ENCODE measurements at places on chromosomes 4 and X.

- DNase-seq, result peak; percentile 70
These were observed 20.3 kb downstream of the UBA6 start for GRCh38 chr4:67680581-67681222.

DNA sequence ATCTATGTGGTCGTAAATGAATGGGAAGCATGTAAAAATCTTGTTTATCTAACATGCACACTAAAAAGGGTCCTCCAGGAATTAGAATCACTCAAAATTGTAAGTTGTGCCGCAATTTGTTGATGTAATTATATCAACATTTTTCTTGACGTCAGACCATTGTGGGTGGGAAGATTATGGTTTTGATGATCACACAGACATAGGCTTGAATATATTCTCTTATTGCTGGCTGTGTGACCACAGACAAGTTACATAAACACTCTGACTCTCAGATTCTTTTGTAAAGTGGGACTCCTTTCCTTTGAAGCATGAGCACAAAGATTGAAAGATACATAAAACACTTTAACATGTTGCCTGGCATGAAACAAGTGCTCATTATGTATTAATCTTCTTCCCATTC, 51.5 kb downstream of the IL1RAPL1 start:
- no peak for DNase-seq

GRCh38 chrX:39766085-39766726, 331.6 kb downstream of the BCOR start:
- no peak for DNase-seq

- DNase-seq, result no peak
These were observed 5.6 kb downstream of the KIAA0232 start for GRCh38 chr4:6788123-6788522.

DNA sequence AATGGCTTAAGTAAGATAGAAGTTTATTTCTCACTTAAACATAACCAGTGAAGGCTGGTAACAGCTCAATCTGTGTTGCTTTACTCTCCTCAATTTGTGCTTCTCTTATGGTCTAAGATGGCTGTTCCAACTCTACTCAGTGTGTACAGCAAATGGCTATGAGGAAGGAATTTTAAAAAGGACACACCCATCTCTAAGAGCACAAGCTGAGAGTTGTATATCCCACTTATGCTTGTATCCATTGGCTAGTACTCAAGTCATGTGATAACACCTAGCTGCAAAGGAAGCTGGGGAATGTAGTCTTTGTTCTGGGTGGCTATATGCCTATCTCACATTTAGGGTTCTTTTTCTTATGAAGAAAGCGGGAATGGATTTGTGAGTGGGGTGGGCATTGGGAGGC, 63.3 kb downstream of the GPAT3 start:
- DNase-seq, result peak; percentile 29

GRCh38 chr4:30728311-30728710, 8.1 kb downstream of the PCDH7 start:
- no peak for DNase-seq

- DNase-seq, result no peak
These were observed 38.1 kb downstream of the AMOT start for GRCh38 chrX:112802541-112802940.

GRCh38 chr4:184283659-184284335, 66.1 kb upstream of the ENPP6 start:
- DNase-seq, result no peak

- DNase-seq, result no peak
These were observed 1080.9 kb upstream of the IGFBP7 start for GRCh38 chr4:58191109-58191508.

DNA sequence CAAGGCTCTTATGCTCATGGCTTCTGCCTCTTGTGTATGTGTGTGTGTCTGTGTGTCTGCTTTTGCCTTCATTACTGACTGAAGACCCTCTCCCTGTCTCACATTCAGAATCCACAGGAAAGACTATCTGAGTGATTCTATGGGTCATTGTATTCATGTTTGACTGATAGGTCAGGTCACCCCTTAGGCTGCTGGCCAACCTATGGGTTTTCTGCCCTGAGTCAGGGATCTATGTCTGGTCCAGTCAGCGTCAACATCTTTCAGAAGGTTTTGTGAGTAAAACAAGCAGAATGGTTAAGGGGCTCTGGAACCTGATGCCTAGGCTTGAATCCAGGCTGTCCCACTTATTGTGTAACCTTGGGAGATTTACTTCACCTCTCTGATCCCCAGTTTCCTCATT, 30.5 kb downstream of the NHSL2 start:
- DNase-seq, result no peak

GRCh38 chrX:93322110-93322509, 351.3 kb downstream of the NAP1L3 start:
- no peak for DNase-seq

DNA sequence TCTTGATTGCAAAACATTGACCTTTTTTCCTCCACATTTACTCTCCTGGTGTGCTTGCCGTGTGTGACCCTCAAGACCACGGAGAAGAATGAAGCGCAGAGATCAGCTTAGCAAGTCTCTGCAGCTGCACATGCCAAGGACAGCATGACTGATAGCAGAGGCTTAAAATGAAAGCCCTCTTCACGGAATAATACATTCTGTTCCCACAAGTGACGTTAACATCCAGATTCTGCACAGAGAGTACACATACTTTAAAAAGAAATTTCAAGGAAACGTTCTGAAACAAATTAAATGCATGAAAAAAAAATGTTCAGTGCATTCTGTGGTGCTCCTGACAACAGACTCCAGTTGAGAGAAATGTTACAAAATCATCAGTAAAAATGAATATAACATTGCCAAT, 60.9 kb downstream of the SLC7A11 start:
- DNase-seq, result no peak

DNA sequence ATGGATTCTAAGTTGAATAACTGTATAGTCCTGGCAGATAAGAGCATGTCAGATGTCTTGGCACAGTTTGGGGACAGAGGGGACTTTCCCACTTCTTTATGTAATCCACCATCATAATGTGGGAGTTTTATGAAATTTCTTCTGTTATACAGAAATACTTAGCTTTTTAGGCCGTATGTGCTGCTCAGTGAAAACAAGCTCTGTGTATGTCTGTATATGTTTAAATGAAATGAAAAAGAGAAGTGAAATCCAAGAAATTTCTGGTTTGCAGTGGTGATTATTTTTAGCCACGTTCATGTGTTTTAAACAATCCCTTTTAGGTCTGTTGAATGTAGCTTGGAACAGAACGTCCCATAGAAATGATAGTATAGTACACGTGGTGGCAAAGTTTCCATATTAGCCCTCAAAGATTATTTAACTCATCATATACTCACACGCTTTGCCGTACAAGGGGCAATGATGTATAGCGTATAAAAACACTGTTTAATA, 41.0 kb downstream of the GAB1 start:
- DNase-seq, result no peak

DNA sequence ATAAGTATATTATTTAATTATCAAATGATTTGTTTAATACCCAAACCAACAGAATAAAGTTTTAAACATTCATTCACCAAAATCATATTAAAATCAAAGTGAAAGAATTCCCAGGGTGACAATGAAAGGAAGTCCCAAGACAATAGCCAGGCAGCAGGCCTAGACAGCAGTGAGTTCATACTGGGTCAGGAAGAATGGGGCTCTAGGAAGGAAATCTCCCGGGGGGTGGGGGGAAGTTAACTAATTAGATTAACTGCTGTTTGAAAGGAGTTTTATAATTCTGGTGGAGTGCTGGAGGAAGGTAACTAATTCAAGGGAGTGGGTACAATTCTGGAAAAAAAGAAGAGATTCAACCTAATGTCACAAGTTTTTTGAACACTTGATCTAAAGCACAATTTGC, 104.1 kb downstream of the ZAR1 start:
- DNase-seq, result no peak

GRCh38 chr4:3773552-3774001, 7.4 kb downstream of the ADRA2C start:
- no peak for DNase-seq

DNA sequence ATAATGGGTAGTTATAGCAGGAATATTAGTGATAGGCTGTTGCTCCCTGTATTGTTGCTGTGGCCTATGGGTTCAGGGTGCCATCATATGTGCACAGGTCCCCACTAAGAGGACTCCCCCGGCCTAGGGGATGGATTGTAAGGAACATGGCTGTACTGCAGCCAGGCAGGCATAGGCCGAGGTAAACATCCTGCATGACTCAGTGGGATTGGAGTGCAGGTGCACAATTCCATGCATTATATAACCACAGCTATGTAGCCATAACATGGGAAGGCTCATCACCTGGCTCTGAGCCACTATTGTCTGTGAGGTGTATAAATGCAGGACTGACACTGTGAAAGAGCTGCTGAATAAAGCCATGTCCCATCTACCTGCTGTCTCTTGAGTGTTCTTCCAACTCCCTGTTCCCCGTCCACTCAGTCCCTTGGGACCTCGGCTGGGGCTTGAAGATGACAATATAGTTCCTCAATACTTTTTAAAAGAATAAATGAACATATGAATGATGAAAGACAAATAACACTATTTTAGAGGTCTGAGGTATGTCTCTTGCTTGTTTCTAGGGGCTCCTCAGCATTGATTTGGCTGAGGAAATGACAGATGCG, 425.2 kb downstream of the IDS start:
- no peak for DNase-seq

DNA sequence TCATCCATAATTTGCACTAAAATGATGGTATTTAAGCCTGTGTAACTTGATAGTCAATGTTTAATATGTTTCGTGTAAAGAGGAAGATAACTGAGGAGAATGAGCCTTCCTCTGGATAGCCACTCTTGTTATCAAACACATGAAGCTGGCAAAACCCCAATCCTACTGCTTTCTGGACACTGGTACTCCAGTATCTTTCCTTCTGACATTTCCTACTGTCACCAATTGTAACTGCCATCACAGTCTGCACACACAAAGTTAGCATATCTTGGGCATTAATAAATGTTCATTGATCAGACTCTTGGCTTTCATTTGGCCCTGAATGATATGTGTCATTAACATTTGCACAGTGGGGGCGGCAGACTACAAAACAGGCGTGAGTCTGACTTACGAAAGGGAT, 419.1 kb downstream of the TMA16 start:
- DNase-seq, result no peak

GRCh38 chr4:108130955-108131354, 37.8 kb downstream of the LEF1 start:
- DNase-seq, result no peak

DNA sequence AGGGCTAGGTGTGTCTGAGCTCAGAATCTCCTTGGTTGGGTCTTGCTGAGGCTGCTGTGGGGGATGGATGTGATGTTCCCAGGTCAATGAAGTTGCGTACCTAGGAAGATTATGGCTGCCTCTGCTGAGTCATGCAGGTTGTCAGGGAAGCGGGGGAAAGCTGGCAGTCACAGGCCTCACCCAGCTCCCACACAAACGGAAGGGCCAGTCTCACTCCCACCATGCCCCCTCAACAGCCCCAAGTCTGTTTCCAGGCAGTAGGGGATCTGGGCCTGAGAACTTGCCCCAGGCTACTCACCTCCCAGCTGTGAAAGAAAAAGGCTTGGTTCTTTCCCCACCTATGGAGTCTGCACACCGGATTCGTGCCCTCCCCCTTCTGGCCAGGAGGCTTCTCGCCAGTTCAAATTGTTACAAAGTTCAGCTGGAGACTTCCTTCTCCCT, 72.9 kb downstream of the WDR44 start:
- no peak for DNase-seq

GRCh38 chr4:168516841-168517240, 20.0 kb downstream of the PALLD start:
- DNase-seq, result no peak
